ENCODE measurements at places on chromosomes 7 and 10. TPM values are rescaled to one million over a fixed set of nuclear protein-coding genes. Genes with fewer than 3 reads are reported as not detected.

- H3K4me1 ChIP-seq = no peaks in the 10 kb centered on the region
- no peaks in the 10 kb centered on the region for H3K27me3 ChIP-seq
- H3K4me3 ChIP-seq = no peak overlapping the region
- H3K36me3 ChIP-seq = no peaks in the 10 kb centered on the region
These were observed 170.5 kb downstream of the CCDC7 start for GRCh38 chr10:32616438-32616837.

Gene CCDC3
- 0.23 TPM for total RNA-seq

DNA sequence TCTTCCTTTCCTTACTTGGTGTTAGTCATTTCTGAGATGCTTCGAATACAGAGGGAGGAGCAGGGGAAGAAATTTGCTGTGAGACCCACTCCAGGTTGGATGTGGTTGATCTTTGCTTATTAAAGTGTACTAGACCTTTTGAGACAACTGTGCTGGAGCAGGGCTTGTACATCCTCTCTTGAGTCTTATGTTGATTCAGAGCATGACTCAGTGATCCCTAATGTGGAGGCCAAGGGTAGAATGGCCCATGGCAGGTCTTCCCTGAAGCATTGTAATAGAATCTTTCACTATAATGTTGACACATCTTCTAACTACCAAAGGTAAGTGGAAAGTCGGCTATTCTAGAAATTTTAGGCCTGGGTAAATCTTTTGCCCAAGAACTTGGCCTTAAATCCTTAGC lies 17.0 kb upstream of the SFR1 start:
- H3K27ac ChIP-seq = no peak overlapping the region
- H3K27me3 ChIP-seq = peaks cover 2% of the 10 kb centered on the region
- no peak for DNase-seq
- H3K4me3 ChIP-seq = no peak overlapping the region

GRCh38 chr10:119652361-119652730 lies 1.2 kb downstream of the BAG3 start:
- DNase-seq = no peak
- peaks cover 3% of the 10 kb centered on the region for H3K4me1 ChIP-seq
- H3K27me3 ChIP-seq = no peaks in the 10 kb centered on the region
- no peak overlapping the region for H3K27ac ChIP-seq

DNA sequence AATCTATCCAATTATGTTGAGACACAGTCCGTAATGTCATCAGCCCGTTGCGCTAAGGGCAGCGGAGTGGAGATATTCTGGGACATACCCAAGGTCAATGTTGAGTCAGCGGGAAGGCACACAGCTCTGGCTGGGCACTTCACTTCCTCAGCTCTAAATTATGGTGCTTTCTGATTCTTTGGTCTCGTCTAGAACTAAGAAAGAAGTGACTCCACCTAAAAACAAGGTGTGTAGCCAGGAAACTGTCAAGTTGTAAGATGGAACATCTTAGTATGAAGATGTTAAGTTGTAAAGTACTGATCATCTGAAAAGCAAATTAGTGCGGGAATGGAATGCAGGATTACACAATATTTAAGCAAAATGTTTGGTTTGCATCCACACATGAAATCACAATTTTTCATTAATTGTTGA lies 43.1 kb downstream of the BAIAP2L1 start:
- H3K36me3 ChIP-seq = no peaks in the 10 kb centered on the region
- no peaks in the 10 kb centered on the region for H3K4me1 ChIP-seq
- H3K27ac ChIP-seq = no peak overlapping the region
- no peaks in the 10 kb centered on the region for H3K27me3 ChIP-seq
- no peak overlapping the region for H3K4me3 ChIP-seq

Gene SEC61G
- 38.4 TPM for total RNA-seq

Gene TRIM50
- total RNA-seq = not detected

GRCh38 chr7:11615174-11615573 lies 216.8 kb downstream of the THSD7A start:
- no peaks in the 10 kb centered on the region for H3K4me1 ChIP-seq
- DNase-seq = no peak

Gene MACC1
- 0.45 TPM for total RNA-seq

Gene VSTM4
- total RNA-seq = 0.45 TPM

Gene LGI1
- total RNA-seq = not detected

- no peaks in the 10 kb centered on the region for H3K36me3 ChIP-seq
- no peaks in the 10 kb centered on the region for H3K27me3 ChIP-seq
- H3K4me3 ChIP-seq = no peak overlapping the region
- DNase-seq = no peak
- H3K4me1 ChIP-seq = no peaks in the 10 kb centered on the region
- H3K27ac ChIP-seq = no peak overlapping the region
These were observed 64.8 kb upstream of the SDK1 start for GRCh38 chr7:3236268-3236667.

GRCh38 chr7:28297801-28298459 lies 114.4 kb upstream of the CREB5 start:
- no peaks in the 10 kb centered on the region for H3K4me1 ChIP-seq
- no peak overlapping the region for H3K27ac ChIP-seq
- no peak for DNase-seq
- H3K4me3 ChIP-seq = no peak overlapping the region
- no peaks in the 10 kb centered on the region for H3K36me3 ChIP-seq

GRCh38 chr7:29806208-29806994 lies at the start of gene WIPF3:
WIPF3 (plus strand) TSS chr7:29806508; CDS start chr7:29834725, 28,217 bp downstream.
- peaks cover 12% of the 10 kb centered on the region for H3K4me1 ChIP-seq
- H3K36me3 ChIP-seq = no peaks in the 10 kb centered on the region
- H3K27ac ChIP-seq = no peak within 1 kb of the TSS
- no peak within 1 kb of the TSS for H3K4me3 ChIP-seq
- DNase-seq = no peak

DNA sequence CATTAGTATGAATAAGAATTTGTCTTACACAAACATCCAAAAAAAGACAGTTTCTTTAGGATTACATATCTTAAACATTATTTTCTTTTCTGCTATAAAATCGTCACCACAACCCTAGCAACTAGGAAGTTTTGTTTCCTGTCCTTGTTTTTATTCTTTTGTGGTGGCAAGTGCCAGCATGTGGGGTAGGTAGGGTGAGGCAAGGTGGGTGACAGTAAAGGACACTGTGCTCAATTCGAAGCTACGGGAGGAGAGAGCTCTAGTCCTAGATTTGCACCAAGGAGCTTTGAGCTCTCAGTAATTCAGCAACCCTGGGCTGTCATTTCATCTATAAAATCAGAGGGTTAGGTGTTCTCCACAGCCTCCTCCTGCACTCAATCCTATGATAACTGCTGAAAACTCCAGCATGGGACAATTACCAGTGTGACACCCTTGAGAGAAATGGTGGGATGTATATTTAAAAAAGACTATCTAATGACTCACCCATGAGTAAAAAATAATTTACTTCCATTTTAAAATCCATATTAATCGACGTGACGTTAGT lies 187.1 kb downstream of the FAM107B start:
- H3K4me1 ChIP-seq = peaks cover 68% of the 10 kb centered on the region
- no peak overlapping the region for H3K4me3 ChIP-seq
- peaks cover 5% of the 10 kb centered on the region for H3K36me3 ChIP-seq
- H3K27me3 ChIP-seq = no peaks in the 10 kb centered on the region

GRCh38 chr10:124380256-124380995 lies 38.3 kb downstream of the OAT start:
- H3K4me3 ChIP-seq = no peak overlapping the region
- no peak for DNase-seq
- no peaks in the 10 kb centered on the region for H3K36me3 ChIP-seq
- no peaks in the 10 kb centered on the region for H3K4me1 ChIP-seq

GRCh38 chr10:3691482-3691881 lies 93.5 kb downstream of the KLF6 start:
- H3K27me3 ChIP-seq = no peaks in the 10 kb centered on the region
- no peak overlapping the region for H3K4me3 ChIP-seq
- no peak overlapping the region for H3K27ac ChIP-seq
- no peaks in the 10 kb centered on the region for H3K4me1 ChIP-seq
- DNase-seq = no peak

Gene ANXA8
- not detected for total RNA-seq

- H3K4me1 ChIP-seq = peaks cover 34% of the 10 kb centered on the region
- no peak for DNase-seq
- H3K4me3 ChIP-seq = no peak overlapping the region
These were observed 144.2 kb downstream of the ELFN1 start for GRCh38 chr7:1814089-1814811.

- no peaks in the 10 kb centered on the region for H3K4me1 ChIP-seq
- no peak overlapping the region for H3K27ac ChIP-seq
- no peak overlapping the region for H3K4me3 ChIP-seq
These were observed 108.4 kb upstream of the HPS1 start for GRCh38 chr10:98555021-98555619.

Gene DLX5
- not detected for total RNA-seq

GRCh38 chr7:14924398-14924797 lies 21.8 kb upstream of the DGKB start:
- H3K27ac ChIP-seq = no peak overlapping the region
- H3K4me3 ChIP-seq = no peak overlapping the region
- no peaks in the 10 kb centered on the region for H3K4me1 ChIP-seq

GRCh38 chr10:5975641-5976473 lies 1.5 kb downstream of the IL15RA start:
- H3K27me3 ChIP-seq = no peaks in the 10 kb centered on the region
- H3K36me3 ChIP-seq = no peaks in the 10 kb centered on the region
- peak; percentile 85 for DNase-seq

DNA sequence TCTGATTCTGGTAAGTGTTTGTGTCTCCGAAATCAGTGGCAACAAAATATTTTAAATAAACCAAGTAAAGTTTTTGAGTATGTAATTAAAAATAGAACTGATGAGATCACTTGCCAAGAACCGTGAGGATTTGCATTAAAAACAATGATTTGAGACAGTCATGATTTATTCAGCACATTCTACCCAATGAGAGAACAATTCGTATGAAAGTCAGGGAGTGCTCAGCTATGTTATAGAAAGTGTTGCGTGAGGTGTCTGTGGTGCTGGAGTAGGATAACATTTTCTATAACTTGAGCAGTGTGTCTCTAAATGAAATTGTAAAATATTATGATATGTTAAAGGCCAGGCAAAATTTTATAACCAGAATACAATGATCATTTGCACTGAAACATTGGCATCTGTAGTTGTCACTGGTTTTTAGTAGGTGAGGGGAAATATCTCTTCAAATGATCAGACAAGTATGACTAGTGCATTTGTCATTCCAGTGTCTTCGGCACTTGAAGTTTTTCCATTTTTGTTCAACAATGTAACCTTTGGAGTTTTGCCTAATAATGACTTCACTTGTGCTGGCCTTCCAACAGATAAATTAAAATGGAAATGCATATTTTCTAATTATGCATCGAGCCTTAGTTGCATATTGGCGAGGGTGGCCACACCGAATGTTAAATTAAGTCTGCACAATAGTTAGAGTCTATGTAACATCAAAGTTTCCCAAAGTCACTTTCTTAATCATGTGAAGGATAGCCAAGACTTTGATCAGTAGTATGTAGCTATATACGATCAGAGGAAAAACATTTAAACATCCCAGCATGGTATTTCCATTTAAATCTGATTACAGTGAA lies 335.9 kb downstream of the GFRA1 start:
- H3K27me3 ChIP-seq = no peaks in the 10 kb centered on the region
- H3K27ac ChIP-seq = no peak overlapping the region
- no peak overlapping the region for H3K4me3 ChIP-seq
- no peaks in the 10 kb centered on the region for H3K4me1 ChIP-seq
- H3K36me3 ChIP-seq = no peaks in the 10 kb centered on the region

DNA sequence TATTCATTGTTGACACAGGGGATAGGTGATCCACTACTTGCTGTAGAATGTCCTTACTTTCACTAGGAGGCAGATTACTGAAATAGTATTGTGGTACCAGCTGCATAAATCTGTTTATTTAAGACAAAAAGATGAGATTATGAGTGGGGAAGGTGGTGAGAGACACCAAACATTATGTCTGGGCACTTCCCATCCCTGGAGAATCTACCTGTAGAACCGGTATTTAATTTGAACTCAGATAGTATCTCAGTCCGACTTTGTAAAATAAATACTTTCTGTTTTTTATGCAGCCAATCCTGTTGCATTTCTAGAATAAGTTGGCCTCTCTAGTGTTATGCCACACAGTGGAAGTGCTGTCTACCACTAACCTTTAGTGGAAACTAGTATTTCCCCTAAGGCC lies 13.4 kb downstream of the BCCIP start:
- H3K36me3 ChIP-seq = peaks cover 73% of the 10 kb centered on the region
- no peak for DNase-seq
- no peaks in the 10 kb centered on the region for H3K4me1 ChIP-seq
- no peak overlapping the region for H3K4me3 ChIP-seq

Gene ZNF212
- total RNA-seq = 23.7 TPM

Measured in natural killer cell (primary cell).